ENCODE measurements at places on chromosomes 7 and 10. TPM values are rescaled to one million over a fixed set of nuclear protein-coding genes. Genes with fewer than 3 reads are reported as not detected.
A peak's percentile ranks its signal among the peaks of the same experiment; 100 is the strongest.

DNA sequence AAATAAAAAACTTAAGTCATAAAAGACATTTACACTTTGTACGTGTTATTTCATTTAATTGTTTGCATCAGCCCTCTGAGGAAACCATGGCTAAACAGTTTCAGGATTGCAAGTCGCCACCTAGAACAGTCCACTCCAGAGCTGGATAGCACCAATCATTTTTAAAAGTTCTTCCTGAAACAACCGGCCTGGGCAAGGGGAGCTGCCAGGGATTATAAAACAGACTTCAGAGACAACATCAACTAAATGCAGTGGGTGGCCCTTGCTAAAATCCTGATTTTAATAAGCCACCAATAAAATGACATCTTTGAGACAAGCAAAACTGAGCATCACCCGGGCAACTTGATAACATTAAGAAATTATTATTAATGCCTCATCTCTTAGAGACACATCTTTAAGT is 13.5 kb downstream of the DLG5 start:
- no peak for DNase-seq

GRCh38 chr7:114784177-114784576 is 137.7 kb upstream of the MDFIC start:
- no peak for DNase-seq

The TPST1 gene
- 73.3 TPM for total RNA-seq

DNA sequence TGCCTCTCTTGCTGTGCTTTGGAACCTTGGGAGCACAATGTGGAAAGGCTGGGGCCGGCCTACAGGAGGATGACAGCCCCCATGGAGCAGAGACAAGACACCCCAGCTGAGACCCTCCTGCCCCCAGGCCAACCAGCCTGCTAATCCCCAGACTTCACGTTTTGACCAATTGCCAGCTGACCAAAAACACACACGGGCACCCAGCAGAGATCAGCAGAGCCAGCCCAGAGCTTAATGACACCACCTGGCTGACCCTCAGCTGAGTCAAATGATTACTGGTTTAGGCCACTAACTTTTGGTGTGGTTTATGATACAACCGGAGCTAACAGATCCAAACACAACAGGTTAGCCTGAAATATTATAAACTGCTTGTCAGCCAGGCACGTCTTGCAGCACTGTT is 111.2 kb upstream of the KIF5B start:
- DNase-seq: no peak

DNA sequence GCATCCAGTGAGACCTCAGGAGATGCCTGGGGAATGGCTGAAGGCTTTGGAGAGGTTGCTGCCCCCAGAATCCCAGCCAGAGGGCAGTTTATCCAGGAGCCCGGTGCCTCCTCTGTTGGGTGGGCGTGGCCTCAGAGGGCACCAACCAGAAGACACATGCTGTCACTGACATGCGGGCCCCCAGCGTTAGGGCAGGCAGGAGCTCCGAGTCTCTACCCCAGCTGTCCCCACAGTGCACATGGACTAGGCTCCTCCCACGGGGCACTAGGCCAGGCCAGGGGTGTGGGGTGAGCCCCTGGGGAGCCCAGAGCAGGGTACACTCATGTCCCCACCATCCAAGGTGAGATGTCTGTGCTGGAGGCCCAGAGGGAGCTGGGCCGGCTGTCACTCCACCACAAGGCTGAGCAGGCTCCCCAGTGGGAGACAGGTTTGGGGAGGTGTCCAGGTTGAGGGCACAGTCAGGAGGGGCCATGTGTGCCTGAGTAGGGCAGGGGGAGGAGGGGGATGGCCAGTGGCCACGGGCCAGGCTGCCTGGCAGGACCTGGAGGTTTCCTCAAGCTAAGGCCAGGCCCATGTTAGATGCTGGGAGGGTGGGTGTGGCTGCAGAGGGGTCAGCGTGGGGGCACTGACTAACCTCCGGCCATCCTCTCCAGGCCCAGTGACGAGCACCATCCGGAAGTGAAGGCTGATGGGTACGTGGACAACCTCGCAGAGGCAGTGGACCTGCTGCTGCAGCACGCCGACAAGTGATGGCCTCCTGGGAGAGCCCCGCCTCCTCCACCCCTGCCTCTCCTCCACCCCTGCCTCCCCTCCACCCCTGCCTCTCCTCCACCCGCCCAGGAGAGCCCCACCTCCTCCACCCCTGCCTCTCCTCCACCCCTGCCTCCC is 131.3 kb downstream of the FAM53B start:
- DNase-seq: peak; percentile 26

DNA sequence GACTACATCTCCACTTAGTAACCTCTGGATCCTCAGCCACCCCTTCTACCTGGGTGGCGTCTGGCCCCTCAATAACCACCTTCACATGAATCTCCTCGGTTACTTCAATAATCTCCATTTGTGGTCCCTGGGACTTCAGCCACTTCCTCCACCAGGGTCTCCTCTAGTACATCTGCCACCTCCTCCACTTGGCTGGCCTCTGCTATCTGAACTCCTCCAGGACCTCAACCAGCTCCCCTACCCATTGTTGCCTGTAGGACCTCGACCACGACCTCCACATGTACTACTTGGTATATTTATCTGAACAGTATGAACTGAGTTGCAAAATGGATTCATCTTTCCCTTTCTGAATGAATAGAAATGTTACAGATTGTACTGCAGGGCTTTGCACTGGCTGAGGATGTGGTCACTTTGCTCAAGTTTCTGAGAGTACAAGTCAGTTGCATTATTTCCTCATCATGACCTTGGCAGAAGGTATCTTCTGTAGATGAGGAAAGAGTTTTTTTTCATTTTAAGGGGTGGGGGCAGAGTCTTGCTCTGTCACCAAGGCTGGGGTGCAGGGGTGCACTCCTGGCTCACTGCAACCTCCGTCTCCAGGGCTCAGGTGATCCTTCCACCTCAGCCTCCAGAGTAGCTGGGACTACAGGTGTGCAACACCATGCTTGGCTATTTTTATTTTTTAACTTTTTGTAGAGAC is 36.0 kb downstream of the MAT1A start:
- no peak for DNase-seq

GRCh38 chr10:102596506-102596971 is 47.7 kb upstream of the TRIM8 start:
- DNase-seq: peak; percentile 57

DNA sequence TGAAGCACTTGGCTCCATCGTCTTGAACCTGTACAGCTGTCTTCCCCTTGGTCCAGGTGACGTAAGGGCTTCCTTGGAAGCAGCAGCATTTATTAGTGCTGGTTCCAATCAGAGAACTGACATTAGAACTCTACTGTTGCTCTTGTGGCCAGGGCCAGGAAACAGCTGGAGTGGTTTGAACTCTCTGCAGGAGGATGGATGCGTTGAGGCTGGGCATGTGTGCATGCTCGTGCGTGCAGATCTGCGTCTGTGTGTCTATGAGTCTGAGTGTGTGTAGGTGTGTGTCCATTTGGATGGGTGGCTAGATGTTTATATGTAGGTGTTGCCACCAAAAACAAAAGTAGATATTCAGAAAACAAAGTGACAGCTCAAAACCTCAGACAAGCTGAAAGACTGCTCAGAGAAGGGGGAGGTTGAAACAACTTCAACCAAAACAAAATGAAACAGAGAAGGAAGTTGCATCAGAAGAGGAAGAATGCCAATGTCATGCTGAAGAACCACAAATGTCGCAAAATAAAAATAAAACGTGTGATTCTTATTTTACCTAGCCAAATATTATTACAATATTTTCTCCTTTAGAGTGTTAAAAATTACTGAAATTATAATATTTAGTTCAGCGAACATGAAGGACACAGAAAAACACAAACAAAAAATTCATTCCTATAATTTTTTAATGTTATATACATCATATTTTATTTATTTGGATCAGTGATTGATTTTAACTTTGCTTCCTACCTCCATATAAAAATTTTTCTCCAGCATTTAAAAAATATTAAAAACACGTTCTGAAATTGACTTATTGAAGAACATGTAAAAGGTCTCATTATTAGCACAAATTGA is 96.1 kb upstream of the MKLN1 start:
- DNase-seq: peak; percentile 47

- no peak for DNase-seq
Measured at GRCh38 chr10:79942261-79943185, 6.4 kb downstream of the SFTPD start.

- DNase-seq: peak; percentile 99
Measured at GRCh38 chr7:46764100-46764936, 817.6 kb downstream of the TNS3 start.

The ANXA8 gene
- total RNA-seq: 10.1 TPM
